Fibroblast of skin of right biceps (primary cell): ENCODE measurements at places on chromosomes 3 and 15.

- peak; percentile 71 for DNase-seq
These were observed 102.3 kb upstream of the PFN2 start for GRCh38 chr3:150073031-150073430.

DNA sequence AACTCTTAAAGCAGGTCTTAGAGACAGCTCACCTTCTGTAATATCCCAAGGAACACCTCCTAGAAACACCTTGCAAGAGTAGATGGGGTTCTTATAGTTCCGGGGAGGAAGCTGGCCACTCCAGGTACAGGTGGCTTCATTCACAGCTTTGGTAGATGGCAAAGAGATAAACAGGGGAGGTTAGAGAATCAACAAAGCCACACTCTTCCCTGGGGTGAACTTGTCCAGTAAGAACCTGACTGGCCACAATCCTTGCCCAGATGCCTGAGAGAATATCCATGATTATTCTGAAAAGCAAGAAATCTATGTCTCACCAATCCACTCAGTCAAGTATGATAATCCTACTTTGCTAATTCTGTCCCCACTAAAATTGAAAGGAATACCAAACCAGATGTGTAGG, 13.6 kb upstream of the RPS17 start:
- no peak for DNase-seq

GRCh38 chr3:189698811-189699210, 67.6 kb downstream of the TP63 start:
- DNase-seq = peak; percentile 38

DNA sequence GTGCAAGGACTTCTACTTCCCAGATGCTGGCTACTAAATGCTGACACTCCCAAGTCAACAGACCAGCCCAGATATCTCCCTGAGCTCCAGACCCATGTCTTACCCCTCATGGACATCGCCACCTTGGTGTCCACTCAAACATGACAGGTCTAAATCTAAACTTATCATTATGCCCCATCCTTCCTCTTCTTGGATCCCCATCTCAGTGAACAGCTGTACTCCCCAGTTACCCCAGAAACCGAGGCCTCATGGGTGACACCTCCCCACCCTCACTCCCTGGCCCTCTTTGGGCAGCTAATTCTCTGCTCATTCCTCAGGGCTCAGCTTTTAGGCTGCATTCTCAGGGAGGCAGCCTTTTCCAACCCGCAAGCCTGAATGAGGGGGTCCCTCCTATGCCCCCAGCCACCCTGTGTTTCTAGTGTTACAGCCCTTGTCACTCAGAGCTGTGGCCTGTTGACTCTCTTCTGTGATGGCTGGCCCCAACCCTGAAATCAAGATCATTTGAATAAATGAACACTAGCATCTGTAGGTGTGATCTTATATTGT, 5.4 kb downstream of the EHD4 start:
- DNase-seq = no peak

- DNase-seq = no peak
These were observed 77.7 kb upstream of the ACAN start for GRCh38 chr15:88725305-88726210.

DNA sequence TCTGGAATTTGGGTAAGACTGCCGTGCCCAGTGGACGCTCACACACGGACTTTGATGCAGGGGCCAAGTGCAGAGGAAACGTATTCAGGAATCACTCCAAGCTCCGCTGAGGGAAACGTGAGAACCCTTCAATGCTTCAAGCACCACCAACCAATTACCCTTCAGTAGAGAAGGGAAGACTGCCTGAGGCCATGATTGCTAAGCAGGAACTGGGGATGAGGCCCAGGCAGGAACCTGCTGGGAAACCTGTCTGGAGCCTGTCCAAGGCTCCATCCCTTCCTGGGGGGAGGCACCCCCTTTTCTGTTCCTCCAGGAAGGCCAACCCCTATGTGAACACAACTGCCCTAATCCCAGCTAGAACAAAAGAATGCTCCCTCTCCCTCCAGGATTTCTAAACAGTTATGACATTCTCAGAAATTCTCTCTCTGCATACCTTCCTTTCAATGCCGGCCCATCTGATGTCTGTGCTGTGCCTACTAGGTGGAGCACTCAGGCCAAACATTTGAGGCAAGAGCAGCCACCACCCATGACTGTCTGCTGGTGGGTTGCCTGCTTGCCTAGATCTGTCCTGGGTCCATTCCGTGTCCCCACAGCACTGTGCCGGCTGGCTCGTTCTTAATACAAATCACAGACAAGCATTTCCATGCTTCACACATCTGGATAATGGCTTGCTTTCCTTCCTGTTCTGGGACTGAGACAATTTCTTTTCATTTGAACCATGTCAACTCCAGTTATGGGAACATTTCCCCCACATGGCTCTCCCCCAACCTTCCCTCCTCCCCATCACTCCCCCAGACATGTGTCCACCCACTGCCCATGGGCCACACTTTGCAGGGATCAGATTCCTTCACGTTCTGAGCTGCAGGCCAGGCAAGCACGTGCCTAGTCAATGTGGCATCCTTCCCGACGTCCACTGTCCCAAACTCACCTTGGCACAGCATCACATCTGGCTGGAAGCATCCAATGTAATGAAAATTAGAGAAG, 149.4 kb downstream of the ADAMTS17 start:
- no peak for DNase-seq

DNA sequence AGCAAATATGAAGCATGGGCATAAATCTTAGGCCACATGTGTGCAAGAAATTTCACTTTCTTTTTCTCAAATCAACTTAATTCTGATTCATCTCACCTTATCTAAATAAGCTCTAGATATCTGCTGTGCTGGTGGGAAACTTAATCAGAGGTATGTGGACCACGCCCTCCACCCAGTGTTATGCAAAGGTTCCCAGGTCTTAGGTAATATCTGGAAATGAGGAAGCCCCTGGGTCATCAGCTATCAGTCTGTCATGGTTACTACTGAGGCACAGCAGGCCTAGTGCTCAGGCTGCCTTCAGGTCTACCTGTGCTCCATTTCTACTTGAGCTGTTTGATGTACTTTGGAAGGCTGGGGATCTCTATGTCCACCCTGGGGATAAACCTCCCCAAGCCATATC, 134.4 kb upstream of the KCNH8 start:
- no peak for DNase-seq

DNA sequence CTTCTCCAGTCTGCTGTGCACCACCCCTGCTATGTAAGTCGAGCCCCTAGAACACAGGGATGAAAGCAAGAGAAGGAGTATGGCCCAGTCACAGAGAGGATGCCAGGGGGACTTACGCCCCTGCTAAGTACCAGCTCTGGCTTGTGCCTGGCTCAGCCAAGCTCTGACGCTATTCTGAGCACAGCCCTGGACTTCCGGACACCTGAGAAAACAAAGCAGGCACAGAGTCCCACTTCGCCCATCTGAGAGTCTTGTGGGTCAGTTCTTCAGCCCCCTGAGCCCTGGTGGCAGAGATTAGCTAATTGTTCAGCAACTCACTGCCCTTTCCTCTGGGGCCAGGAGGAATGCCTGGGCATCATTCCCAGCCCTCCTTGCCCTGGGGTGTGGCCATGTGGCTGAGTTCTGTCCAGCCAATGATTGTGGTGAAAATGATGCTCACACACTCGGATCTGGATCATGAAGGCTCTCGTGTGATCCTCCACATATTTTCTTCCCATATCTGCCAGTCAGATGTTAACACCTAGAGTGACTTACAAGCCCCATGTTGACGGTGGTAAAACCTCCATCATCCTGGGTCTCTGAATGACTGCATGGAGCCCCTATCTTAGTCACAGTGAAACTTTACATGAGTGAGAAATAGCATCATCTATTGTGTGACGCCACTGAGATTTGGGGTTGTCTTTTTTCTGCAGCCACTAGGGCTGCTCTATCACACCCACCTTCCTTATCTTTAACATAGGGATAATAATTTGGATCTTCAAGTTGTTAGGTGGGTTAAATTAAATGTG, 105.7 kb downstream of the TPRA1 start:
- DNase-seq = no peak

DNA sequence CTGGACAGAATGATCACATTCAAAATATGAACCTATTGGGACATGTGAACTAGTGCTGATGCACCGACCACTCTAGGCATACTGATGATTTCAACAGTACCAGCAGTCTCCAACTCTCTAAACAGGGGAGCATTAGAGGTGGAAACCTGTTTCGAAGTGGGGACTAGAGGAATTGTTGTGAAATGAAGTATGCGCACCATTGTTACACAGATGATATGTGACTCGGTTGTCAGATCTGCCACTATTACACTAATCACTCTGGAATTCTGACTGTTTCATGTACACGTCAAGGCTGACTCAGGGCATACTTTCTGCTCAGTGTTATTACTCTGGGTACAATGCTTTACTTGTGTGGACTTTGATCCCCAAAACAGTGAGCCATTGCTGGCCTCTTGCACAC, 198.2 kb upstream of the UBE2E2 start:
- DNase-seq = peak; percentile 82

- DNase-seq = no peak
These were observed 72.3 kb downstream of the ITGB5 start for GRCh38 chr3:124814620-124815421.

- peak; percentile 11 for DNase-seq
These were observed 45.1 kb downstream of the COLQ start for GRCh38 chr3:15476378-15476777.

GRCh38 chr3:15728766-15729165, 69.0 kb downstream of the ANKRD28 start:
- no peak for DNase-seq

DNA sequence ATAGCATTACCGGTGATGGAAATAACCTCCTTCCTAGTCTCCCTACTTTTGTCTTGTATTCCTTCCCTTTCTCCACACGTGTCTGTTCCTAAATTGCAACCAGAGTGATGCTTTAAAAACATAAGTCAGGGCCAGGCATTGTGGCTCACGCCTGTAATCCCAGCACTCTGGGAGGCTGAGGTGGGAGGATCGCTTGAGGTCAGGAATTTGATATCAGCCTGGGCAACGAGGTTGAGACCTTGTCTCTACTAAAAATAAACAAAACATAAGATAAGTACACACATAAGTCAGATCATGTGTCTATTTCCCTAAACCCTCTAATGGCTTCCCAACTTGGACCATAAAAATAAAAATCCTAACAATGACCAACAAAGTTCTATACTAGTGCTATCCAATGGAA, 18.4 kb downstream of the ARMC8 start:
- no peak for DNase-seq

- peak; percentile 98 for DNase-seq
These were observed at the start of gene CCDC14 for GRCh38 chr3:123960781-123961507. Gene CCDC14, minus strand, starts transcription at chr3:123961229. Its CDS starts 56 bp downstream, at chr3:123961173.

GRCh38 chr3:197197334-197197733, 101.1 kb downstream of the DLG1 start:
- no peak for DNase-seq

GRCh38 chr3:194905696-194906095, 220.0 kb downstream of the FAM43A start:
- DNase-seq = peak; percentile 56

DNA sequence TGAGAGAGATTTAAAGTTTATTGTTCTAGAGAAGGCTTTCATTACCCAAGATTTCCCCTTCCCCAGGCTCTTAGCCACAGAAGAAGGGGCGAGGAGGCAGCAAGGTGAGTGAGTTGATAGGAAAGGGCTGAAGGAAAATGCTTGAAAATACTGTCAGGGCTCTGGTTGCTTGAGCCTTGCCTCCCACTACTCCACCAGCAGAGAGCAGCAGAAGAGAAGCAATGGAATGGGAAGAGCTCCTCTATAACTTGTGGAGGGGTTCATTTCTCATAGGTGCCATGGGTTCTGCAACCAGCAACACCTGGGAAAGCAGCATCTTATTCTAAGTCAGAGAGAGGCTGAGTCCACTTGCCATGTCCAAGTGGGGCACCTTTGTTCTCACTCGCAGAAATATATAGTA, 184.0 kb upstream of the CNTN6 start:
- peak; percentile 6 for DNase-seq

DNA sequence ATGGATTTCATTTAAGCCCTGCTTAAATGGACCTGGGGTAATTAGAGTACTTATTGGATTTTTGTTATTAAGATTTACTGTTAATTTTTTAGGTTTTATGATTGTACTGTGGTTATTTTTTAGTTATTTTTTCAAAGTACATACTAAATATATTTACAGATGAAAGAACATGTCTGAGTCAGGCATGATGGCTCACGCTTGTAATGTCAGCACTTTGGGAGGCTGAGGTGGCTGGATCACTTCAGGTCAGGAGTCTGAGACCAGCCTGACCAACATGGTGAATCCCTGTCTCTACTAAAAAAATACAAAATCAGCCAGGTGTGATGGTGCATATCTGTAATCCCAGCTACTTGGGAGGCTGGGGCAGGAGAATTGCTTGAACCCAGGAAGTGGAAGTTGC, 16.2 kb upstream of the RPL24 start:
- DNase-seq = no peak

DNA sequence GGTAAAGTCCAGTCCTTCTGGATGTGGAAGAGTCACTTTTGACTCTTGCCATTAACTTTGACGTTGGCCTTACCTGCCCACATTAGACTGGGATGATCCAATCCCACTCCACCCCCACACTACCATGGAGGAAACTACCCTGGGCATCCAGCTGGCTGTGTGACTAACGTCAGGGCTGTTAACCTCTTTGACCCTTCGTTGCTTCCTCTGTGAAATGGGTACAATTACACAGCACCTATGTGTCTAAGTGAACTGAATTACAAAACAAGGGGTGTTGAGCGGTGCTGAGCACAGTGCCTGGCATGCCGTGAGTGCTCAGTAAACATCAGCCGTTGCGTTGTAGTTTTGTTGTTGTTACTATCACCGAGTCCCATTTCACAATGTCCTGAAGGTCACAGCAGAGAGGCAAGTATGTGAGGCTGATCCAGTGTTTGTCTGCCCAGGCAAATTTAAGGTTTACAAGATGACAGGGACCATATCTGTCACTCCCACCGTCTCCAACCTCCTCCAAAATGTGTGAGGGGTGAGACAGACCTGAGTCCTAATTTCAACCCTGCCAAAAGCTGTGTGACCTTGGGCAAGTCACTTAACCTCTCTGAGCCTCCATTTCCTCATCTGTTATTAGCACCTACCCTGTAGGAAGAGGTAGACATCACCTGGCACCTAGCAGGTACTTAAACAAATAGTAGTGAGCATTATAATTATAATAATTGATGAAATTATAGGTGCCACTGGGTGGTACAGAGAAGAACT, 20.9 kb downstream of the WNT7A start:
- no peak for DNase-seq
